Stimulated activated CD8-positive, alpha-beta memory T cell treated with anti-CD3 and anti-CD28 coated beads, Interleukin-4, amount 100 ng/mL, for 1 hour (primary cell): ENCODE measurements at places on chromosomes 3 and 15.

- no peak for DNase-seq
Measured at GRCh38 chr15:60903211-60903610, 325.9 kb downstream of the RORA start.

DNA sequence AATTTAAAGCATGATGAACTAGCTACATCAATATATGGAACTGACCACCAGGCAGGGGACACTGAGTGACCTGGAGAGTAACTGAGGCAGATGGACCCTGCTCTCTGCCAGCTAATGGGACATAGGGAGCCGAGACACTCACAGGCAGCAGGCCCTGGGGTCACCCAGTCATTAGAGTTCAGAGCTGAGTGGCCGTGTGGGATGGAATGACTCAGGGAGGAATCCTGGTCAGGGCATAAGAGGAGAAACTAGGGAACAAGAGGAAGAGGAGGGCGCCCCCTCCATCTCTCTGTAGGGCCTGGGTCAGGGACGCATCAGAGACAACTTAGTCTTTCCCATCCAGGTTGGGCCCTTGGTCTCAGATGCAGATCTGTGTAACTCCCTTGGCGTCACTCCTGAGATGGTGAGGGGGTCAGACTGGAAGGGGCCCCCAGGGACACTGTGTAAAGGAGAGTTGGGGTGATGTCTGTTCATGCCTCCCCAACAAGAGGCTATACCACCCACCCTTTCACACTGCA lies 39.8 kb downstream of the CCDC12 start:
- no peak for DNase-seq

GRCh38 chr3:129312021-129312639 lies 33.5 kb downstream of the HMCES start:
- no peak for DNase-seq

GRCh38 chr3:17355591-17355990 lies 386.8 kb downstream of the TBC1D5 start:
- DNase-seq, result no peak

DNA sequence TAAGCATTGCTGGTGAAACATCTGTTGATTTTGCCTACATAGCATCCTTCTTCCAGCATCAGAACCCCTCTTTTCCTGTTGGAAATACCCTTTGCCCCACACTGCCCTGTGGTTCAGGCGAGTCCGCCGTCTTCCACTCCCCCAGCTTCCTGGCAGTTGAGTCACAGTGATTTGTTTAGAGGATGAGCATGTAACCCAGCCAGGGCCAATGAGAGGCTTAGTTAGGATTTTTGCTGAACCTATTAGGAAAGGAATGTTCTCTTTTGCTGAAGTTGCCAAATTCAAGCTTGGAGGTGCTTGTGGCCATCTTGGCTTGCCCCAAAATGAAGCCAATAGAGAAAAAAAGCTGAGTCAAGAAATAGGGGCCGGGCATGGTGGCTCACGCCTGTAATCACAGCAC lies 19.0 kb upstream of the MEX3B start:
- DNase-seq, result no peak

DNA sequence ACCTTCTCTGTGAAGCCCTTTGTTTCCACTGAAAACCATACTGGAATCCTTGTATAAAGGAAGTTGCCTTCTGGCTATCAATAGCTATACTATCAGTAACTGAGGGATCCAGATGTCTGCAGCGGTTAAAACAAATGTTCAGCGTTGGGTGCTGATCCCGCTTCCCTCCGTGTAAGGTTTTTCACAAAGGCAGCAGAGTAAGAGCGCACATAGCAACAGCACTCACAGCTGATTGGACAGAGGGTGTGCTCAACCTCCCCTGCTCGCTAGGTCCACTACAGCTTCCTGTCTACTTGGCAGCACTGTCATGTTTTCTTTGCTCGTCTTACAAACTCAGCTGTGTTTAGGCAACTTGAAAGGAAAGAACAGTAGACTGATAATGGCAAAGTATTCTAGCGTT lies 27.3 kb downstream of the ATOSA start:
- DNase-seq, result no peak

DNA sequence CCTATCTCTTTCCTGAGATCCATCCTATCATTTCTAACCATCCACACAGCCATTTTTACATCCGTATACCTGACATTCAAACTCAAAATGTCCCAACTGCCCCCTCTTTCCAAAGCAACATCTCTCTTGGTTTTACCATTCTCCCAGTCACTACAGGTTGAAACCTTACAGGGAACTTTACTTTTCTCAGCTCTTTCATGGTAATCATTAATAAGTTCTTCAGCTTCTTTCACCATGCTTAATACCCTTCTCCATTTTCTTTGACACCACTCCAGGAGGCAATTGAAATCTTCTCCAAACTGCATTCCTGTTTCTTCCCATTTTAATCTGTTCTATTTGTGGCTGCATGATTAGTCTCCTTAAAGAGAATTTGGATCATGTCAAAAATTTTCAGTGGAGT lies 352.5 kb downstream of the GAP43 start:
- no peak for DNase-seq

- no peak for DNase-seq
Measured at GRCh38 chr15:65518633-65519285, 1.3 kb upstream of the DPP8 start.

DNA sequence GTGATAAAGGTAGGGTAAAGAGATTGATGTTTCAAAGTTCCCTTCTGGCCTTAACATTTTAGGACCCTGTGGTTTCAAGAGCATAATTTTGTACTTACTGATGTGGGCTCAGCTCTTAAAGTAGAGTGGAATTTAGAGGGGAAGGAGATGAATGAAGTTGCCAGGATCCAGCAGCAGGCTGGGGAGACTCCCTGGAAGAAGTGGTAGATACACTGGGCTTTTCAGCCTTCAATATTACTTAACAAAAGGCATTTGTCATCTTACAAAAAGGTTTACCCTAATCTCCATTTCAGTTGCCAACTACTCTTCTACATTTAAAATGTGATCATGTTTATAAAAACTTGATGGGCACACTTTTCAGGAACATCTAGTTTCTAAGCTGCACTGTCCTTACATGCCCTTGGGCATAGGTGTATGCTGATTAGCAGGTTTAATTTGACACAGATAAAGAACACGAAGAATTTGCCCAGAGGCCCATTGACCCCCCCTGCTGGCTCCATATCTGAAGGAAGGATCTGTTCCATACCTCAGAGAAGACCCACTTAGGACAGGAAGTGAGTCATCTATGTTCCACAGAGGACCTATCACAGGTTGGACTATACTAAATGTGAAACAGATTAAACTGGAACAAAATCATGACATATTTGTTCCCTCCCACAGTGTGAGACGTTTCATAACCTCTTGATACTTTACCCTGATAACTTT lies 93.0 kb upstream of the LPP start:
- DNase-seq, result no peak

GRCh38 chr15:80932989-80933388 lies 56.6 kb downstream of the MESD start:
- DNase-seq, result no peak

- DNase-seq, result no peak
Measured at GRCh38 chr3:24451461-24452099, 43.1 kb downstream of the THRB start.
